Foreskin fibroblast (primary cell): ENCODE measurements at places on chromosomes 6 and 20.

DNA sequence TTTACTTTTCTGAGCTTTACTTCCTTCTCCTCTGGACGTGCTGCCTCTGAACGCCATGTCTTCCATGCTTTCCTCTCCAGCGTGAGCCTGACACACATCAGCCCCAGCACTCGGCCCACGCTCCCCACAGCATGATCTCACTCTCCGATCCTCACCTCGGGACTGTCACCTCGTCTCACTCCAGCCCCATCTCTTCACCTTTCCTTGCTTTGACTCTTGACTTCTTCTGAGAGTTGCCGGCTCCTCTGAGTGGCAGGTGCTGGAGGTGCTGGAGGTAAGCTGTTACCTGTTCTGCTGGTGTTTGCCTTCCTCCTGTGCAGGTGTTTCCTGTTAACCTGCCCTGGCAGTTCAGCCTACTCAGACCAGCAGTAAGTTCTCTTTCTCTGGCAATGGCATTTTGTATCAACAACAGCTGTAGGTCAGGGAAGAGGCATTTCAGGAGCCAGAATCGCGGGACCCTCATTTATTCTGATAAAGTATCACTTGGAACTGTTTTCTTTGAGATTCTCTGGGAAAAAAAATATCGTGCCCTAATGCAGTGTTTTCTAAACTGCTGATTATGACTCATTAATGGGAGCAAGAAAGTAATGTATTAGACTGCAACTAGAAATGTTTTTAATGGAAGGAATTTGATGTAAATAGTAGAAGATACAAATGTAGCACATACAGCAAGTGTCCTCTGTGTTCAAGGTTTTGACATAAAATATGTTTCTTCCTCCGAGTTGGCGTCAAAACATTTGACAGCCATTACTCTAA is 106.5 kb downstream of the ARID1B start:
- no peak for DNase-seq

DNA sequence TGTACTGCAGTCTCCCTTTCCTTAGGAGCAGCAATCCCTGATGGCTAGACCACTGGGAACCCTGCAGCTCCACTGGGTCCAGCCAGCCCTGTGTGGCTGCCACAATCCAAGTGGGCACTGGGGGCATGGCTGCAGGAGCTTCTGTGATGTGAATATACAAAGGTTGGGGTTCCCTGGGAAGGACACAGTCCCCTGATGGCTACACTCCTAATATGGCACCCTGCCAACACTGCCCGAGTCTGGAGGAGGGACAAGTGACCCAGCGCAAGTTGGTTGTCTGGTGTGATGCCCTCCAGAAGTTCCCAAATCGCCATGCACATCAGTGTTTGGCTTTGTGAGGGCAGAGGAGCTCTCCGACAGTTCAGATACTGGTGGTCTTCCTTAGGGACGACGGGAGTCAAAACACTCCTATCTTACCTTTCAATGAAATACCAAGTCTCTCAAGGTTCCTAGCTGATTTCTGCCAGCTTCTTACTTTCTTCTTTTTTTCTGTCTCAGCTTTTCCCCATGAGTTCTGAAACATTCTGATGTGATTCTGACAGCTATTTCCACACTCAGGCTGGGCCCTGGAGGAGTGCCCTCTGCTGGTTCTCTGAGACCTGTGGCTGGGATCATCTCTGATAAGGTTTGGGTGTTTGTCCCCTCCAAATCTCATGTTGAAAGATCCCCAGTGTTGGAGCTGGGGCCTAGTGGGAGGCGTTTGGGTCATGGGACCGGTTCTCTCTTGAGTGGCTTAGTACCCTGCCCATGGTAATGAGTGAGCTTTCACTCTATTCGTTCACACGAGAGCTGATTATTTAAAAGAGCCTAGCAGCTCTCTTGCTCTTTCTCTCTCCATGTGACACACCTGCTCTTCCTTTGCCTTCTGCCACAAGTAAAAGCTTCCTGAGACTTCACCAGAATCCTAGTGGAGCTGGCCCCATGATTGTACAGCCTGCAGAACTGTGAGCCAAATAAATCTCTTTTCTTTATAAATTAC is 15.5 kb upstream of the ZFP57 start:
- peak; percentile 39 for DNase-seq

DNA sequence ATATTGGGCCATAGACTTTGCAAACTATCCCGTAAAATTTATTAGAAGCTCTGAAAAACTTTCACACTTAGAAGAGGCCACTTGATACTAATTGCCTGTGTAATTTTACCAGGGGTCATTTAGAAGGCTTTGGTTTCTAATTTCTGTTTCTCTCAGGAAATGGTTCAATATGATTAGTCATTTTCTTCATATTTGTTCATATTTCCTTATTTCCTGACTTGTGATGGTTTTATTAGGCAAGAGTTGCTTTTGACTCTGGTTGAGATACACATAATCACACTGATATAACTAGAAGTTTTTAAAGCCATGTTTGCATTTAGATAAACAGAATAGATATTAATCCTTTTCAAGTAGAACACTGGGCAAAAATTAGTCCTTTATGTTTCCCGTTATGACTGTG is 11.8 kb upstream of the HBS1L start:
- DNase-seq: no peak

DNA sequence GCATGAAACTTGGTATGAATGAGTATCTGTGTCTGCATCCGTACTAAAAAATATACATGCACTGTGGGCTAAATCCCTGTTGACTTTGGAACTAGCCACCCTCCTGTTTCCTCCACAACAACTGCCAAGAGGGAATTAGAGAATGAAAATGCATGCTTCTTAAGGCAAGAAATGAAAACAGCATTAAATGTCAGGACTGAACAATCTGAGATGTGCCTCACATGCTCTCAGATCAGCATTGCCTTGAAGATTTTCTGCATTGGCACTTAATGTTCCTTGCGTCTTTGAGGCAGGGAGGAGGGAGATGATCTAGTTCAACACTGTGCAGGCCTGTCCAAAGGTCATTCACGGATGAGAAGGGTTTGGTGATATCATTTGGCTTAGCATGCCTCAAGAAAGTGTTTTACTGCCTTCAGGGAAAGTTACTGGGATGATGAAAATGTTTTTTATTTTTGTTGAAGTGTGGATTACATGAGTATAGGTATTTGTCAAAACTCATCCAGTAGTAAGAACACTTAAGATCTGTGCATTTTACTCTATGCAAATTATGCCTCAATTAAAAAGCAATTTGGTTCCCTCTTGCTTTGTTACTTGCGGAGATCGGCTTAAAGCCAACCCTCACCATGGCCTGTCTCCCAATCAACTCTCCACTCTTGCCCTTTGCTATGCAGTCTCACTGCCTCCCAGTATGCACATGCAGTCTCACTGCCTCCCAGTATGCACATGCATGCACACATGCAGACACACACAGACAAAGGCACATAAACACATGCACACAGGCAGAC is 47.5 kb upstream of the RIN2 start:
- DNase-seq: no peak

GRCh38 chr6:146355521-146356100 is 188.0 kb upstream of the RAB32 start:
- no peak for DNase-seq

DNA sequence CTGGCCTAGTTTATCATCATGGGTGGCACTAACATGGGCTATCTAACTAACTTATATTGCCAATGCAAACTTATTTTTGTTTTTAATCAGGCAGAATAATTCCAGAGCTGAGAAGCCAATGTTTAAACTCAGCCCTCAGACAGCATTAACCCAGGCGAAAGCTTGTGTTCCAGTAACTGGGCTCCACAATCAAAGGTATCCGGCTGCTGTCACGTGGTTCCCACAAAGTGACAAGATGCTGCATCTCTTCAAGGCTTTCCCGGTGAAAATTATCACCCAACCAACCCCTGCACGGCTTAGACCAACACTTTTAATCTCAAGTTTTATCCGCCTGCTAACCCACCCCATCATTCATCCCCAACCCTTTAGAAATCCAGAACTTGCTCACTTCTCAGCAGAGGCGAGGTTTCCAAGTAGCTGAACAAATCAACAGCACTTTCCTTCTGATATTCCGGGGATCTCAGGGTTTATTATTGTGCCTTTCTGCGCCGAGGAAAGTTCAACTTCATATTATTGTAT is 885 bp downstream of the MTCL3 start:
- no peak for DNase-seq

DNA sequence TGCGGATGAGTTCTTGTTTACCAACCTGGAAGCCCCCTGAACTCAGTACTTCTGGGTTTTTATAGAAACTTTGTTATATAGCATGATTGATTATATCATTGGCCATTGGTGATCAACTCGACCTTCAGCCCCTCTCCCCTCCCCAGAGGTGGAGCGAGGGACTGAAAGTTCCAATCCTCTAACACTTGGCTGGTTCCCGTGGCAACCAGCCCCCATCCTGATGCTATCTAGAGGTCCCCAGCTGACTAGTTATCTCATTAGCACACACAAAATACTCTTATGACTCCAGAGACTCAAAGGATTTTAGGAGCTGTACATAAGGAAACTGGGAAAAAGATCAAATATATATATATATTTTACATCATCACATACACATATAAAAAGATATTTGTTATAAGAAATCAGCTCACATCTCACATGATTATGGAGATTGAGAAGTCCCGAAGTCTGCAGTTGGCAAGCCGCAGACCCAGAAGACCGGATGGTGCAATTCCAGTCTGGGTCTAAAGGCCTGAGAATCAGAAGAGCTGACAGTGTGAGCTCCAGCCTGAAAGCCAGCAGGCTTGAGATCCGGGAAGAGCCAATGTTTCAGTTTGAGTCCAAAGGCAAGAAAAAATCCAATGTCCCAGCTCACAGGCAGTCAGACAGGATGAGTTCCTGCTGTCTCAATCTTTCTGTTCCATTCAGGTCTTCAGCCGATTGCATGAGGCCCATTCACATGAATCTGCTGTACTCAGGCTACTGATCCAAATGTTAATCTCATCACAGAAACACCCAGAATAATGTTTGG is 179.3 kb upstream of the DTNBP1 start:
- no peak for DNase-seq

- no peak for DNase-seq
Observed at GRCh38 chr6:27962506-27962905, 5.5 kb downstream of the OR2B6 start.

DNA sequence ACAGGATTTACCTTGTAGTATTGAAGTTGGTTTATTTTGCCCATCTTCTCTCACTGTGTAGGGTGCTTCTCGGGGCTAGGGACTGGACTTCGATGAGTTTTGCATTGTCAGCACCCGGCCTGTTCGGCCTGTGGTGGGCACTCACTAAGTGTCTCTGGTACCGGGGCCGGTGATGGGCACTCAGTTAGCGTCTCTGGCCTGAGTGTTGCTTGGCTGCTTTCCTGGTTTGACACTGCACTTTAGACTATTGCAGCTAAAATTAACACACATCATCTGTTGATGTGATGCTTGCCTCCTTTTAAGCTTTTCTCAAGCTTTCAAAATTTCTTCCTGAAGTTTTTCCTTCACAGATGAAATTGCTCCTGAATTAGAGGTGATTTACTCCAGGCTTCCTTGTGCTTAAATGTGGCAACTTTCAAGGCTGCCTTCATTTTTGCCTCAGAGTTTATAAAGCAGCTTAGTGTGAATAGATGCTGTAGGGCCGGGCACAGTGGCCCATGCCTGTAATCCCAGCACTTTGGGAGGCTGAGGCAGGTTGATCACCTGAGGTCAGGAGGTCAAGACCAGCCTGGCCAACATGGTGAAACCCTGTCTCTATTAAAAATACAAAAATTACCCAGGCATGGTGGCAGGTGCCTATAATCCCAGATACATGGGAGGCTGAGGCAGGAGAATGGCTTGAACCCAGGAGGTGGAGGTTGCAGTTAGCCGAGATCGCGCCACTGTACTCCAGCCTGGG is 41.7 kb upstream of the TULP4 start:
- DNase-seq: no peak

- DNase-seq: no peak
Observed at GRCh38 chr6:159056899-159057298, 12.1 kb upstream of the TAGAP start.
